Hindlimb muscle (tissue), 1 donor: ENCODE measurements at places on chromosomes 12 and 14. TPM values are rescaled to one million over a fixed set of nuclear protein-coding genes. Genes with fewer than 3 reads are reported as not detected.

GRCh38 chr12:84955298-84955697 is 42.7 kb upstream of the SLC6A15 start:
- DNase-seq, result no peak

DNA sequence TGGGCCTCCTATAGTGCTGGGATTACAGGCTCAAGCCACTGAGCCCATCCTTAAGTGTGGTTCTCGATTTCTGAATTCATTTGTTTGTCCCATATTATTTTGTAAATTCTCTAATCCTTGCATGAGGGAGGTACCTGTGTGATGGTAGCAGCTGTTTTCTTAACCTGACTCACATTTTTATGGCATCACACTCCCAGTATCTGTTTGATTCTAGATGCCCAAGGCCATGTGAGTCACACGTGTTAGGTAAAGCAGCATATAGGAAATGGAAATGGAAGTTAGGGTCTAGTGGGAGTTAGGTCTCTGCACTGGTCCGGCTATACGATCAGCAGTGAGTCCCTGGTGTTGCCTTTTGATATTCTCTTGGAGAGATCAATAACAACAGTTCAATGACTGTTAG is 198.1 kb downstream of the ERC1 start:
- no peak for DNase-seq

GRCh38 chr12:67966560-67966959 is 22.7 kb upstream of the IFNG-AS1 start:
- no peak for DNase-seq

DNA sequence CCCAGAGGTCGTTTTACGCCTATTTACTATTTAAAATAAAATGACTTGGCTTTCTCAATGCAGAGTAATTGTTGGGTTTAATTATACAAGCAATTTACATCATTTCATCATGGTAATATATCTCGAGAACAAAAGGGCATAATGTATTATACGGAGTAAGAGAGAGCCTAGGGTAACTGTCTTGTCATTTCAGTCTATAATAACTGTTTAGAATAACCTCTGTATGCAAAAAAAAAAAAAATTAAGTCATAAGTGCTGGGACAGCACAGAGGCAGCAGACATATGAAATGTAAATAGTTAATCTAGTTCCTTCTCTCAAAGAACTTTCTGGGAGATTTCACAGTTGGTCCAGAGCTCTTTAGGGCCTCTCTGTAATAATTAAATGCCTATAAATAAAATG is 284.9 kb downstream of the TMTC2 start:
- no peak for DNase-seq

The RASAL1 gene
- polyA plus RNA-seq, result 0.08 TPM
